Stimulated activated CD4-positive, alpha-beta T cell treated with anti-CD3 and anti-CD28 coated beads, Interleukin-12 subunit alpha, Interleukin-12 subunit beta, amount 100 ng/mL, for 48 hours (primary cell): ENCODE measurements at places on chromosomes 1 and 21.

DNA sequence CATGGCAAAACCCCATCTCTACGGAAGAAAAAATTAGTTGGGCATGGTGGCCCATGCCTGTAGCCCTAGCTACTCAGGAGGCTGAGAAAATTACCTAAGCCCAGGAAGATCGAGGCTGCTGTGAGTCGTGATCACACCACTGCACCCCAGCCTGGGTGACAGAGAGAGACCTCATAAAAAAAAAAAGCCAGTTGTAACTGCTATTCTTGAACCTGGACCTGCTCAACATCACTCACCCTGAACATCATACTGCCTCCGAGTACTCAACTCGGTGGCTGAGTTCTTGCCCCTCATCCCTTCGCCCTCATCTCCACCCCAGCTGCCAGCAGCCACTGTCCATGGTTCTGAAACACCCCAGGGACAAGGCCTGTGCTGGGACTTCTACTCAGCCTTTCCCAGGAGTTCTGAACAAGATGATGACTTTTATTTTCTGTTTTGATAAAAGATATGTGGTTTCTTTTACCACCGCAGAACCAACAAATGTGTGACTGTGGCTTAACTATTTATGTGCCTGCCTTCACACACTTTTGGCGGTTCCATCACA, 5.4 kb upstream of the DISP3 start:
- DNase-seq, result no peak

DNA sequence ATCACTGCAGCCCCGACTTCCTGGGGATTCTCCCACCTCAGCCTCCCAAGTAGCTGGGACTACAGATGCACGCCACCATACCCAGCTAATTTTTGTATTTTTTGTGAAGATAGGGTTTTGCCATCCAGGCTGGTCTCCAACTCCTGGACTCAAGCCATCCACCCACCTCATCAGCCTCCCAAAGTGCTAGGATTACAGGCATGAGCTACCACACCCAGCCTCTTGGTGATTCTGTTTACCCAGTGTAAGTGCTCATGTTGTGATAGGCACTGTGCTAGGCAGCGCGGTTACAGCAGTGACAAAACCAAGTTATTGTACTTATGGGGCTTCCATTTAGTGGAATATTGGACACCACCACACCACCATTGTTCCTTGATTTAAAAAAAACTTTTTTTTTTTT, 9.7 kb upstream of the STX12 start:
- no peak for DNase-seq

DNA sequence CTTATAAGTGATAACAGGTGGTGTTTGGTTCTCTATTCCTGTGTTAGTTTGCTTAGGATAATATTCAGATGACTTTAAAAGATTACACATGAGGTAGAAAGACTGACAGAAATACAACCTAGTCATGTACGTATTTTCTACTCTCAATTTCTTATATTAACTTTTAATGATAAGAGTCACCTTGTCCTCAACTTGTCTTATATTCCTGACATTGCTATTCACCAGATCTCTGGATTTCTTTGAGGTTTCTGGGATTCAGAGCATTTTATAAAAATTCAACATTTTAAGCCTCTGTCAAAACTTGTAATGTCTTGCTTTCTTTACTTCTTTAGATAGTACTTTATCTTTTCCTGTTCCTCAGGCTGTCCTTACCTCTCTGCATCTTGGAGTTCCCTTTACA, 234.2 kb downstream of the TBX15 start:
- no peak for DNase-seq

DNA sequence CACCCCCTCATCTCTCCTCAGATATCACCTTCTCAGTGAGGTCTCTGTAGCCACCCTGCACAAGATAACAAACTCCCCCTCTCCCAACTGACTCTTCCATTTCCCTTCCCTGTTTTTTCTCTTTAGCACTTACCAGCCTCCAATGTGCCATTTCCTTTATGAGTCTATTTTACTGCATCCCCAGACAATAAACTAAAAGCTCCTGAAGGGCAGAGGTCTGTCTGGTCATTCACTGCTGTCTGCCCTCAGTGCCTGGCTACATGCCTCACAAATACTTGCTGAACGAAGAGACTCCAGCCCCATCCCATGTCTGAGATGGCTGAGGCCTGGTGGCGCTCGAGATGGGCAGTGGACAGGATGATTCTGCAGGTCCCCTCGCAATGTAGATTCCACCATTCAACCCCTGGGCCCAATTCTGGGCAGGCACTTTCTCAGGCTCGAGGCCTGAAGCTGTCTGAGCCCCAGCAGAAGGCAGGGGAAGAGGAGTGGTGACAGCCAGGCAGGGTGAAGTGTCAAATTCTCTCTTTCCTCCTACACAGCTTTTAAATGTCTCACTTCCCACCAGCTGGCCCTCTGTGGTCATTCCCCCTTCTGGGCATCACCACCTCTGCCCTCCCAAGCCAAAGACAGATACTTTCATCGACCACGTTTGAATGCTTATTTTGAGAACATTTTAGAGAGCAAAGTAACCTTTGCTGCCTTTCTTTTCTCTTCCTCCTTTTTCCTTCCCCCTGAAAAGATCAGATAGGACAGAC, 6.6 kb downstream of the LRRN2 start:
- no peak for DNase-seq

GRCh38 chr1:168726281-168726680, 2.7 kb downstream of the DPT start:
- no peak for DNase-seq
